Epithelial cell of umbilical artery (primary cell): ENCODE measurements at places on chromosomes 3 and 15. TPM values are rescaled to one million over a fixed set of nuclear protein-coding genes. Genes with fewer than 3 reads are reported as not detected.

Gene PTX3
- total RNA-seq = 416 and 925 TPM in 2 replicates

Gene WHAMM
- total RNA-seq = 3.6 and 4.9 TPM in 2 replicates

Gene ARPP21
- total RNA-seq = under 0.01 TPM in 1 of 2 replicates, not detected in the other

Gene SLC12A1
- not detected in 2 replicates for total RNA-seq

Gene CMTM6
- 150 and 175 TPM in 2 replicates for total RNA-seq

Gene C3orf85
- not detected in 2 replicates for total RNA-seq

Gene SLC15A2
- under 0.01 TPM in 1 of 2 replicates, not detected in the other for total RNA-seq

Gene ABTB1
- 5.8 TPM in 2 replicates for total RNA-seq

Gene NAALADL2
- 1.5 and 3.2 TPM in 2 replicates for total RNA-seq

Gene GLT8D1
- total RNA-seq = 85.4 and 90.9 TPM in 2 replicates

Gene PDIA3
- 179 and 183 TPM in 2 replicates for total RNA-seq

Gene SLC51A
- total RNA-seq = not detected in 2 replicates

Gene GPR27
- total RNA-seq = under 0.01 TPM in 1 of 2 replicates, not detected in the other

Gene CLDN18
- not detected in 2 replicates for total RNA-seq

Gene MYL3
- total RNA-seq = not detected in 2 replicates

Gene MAP1A
- 0.65 and 1.5 TPM in 2 replicates for total RNA-seq

Gene HRH1
- total RNA-seq = 17.2 and 17.9 TPM in 2 replicates

Gene SYNM
- 3.9 and 14.3 TPM in 2 replicates for total RNA-seq
